ENCODE measurements at places on chromosomes 1 and 21.
A peak's percentile ranks its signal among the peaks of the same experiment; 100 is the strongest.

DNA sequence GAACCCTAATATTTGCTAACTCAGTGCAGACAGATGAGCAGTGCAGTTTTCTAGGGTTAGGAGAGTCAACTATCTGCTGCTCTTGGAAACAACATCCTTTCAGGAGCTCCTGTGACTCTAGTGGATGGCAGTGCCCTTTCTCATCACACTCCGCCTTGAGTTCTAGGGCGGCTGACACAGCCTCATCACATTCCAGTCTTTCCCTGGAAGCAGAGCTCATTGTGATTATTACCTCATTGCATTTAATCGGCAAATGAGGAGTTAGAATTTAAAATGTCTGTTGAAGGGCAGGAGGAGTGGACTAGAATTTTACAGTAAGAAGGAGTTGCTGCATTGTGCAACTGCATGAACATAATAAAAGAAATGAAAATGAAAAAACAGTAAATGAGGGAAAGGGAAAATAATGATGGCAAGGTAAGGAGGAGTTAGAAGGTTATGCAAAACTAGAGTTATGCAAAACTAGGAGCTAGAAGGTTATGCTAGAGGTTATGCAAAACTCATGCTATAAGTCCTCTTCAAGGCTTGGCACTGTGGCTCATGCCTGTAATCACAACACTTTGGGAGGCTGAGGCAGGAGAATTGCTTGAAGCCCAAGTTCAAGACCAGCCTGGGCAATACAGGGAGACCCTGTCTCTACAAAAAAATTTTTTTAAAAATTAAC, 6.9 kb upstream of the PTGFRN start:
- no peak for DNase-seq

GRCh38 chr1:226582966-226583365, 34.4 kb downstream of the STUM start:
- DNase-seq = no peak

DNA sequence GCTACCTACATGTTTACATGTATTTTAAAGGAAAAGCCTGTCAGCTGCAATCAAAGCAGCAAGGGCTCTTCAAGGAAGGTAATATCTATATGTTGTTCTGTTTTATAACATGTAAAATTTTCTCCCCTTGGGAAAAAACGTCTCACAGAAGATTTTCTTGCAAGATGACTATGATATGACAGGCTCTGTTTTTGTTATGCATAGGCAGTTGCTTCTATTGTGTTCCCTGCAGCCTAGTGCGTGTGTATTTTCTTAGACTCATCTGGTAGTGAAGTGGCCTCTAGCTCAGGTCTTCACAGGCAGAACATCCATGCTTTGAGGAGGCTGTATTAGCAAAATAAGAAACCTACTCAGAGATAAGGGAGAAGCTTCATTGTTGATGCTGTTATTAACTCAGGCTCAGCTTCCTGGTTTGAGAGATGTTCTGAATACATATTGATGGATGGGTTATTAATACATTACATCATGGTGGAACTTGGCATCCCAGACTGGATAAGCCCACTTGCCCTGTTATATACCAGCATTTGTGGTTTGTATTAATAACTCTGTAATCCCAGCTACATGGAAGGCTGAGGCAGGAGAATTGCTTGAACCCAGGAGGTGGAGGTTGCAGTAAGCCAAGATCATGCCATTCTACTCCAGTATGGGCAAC, 35.8 kb downstream of the LAMC1 start:
- no peak for DNase-seq

DNA sequence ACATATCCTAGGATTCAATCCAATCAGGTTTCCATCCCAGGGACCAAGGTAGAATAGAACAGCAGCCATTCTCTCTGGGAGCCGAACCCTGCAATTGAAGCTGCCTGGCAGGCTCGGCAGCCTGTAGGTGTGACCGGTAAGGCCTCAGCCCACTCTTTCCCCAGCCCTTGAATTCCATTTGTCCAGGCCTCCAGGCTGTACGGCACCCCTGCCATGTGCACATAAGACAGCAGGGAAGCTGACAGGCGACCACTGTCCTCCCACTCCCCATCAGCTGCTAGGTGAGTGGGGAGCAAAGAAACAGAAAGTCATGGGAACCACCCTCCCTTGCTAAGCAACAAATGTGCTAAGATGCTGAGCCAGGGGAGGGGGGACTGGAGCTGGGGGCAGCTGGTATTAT, 23.0 kb downstream of the OPTC start:
- DNase-seq = no peak

- no peak for DNase-seq
These were observed 21.8 kb downstream of the CHD1L start for GRCh38 chr1:147264158-147264768.

DNA sequence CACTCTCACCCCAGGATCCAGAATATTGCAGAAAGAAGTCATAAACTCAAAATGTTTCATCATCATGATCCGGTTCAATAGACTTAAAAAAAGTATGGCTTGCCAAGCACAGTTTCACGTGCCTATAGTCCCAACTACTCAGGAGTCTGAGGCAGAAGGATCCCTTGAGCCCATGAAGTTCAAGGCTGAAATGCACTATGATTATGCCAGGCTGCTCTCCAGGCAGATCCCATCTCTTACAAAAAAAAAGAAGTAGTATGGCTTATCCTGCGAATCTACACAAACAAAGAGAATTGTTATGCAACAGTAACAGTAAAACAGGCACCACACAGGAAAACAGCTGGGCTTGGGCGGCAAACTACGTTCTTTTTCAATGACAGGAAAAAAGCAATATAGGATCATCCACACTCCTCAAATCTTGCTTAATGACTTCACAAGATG, 76.2 kb downstream of the EIF4G3 start:
- no peak for DNase-seq

- DNase-seq = no peak
These were observed 48.8 kb upstream of the HMGB4 start for GRCh38 chr1:33815061-33815460.

- DNase-seq = peak; percentile 94
These were observed 261.5 kb downstream of the GPATCH2 start for GRCh38 chr1:217369271-217369981.

GRCh38 chr1:62391369-62391971, 45.4 kb upstream of the USP1 start:
- peak; percentile 75 for DNase-seq

GRCh38 chr1:174414203-174414602, 33.6 kb upstream of the GPR52 start:
- DNase-seq = no peak

- DNase-seq = no peak
These were observed 1.9 kb downstream of the GPR25 start for GRCh38 chr1:200874694-200875093.

GRCh38 chr1:42157667-42158066, 4.5 kb downstream of the GUCA2B start:
- DNase-seq = peak; percentile 22
